CD4-positive, alpha-beta T cell treated with Interleukin-6 for 4 hours (primary cell): ENCODE measurements at places on chromosomes 2 and 18.

- DNase-seq = no peak
These were observed 31.9 kb downstream of the PTPN18 start for GRCh38 chr2:130387804-130388203.

DNA sequence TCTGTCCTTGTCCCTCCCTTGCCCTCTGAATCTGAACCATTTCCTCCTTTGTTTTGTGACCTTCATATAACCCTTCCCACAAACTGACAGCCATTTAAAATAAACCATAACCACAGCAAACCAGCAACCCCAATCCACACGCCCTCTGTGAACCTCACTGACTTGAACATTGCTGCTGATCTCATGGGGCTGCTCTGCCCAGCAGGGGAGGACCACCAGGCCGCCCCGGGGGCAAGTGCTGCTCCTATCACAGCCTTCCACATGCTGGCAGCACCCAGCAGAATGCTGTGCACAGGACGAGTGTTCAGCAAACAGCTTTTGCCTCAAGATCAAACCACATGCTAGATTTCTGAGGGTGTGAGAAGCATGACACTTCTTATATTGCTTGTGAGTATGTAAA is 73.9 kb upstream of the UXS1 start:
- DNase-seq = no peak

DNA sequence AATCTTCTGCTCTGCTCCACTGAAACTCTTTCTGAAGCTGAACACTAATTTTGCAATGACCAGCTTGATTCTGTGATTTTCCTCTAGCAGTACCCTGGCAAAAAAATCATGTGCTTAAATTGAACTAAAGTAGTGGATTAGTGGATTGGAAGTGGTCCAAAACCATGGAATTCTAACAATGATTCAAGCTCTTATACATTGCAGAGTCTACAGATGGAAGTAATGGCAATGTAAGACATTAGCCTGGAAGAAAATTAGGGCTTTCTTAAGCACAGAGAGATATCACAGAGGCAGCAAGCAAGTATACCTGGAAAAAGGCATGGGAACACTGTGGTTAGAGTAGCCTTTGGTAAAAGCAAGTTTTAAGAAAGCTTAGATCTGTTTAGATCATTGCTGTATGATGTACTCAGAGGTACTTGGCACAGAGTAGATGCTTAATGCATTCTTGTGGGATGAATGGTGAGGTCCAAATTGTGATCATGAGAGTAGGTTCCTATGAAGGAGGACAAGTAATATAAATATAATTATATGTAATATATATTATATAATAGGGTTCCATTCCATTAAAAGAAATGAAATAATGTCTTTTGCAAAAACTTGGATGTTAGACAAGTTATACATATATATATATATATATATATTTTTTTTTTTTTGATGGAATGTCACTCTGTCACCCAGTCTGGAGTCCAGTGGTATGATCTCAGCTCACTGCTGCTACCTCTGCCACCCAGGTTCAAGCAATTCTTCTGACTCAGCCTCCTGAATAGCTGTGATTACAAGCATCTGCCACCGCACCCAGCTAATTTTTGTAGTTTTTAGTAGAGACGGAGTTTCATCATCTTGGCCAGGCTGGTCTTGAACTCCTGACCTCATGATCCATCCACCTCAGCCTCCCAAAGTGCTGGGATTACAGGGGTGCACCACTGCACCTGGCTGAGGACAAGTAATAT is 172.2 kb upstream of the SCN7A start:
- no peak for DNase-seq

GRCh38 chr2:229083606-229084340 is 187.3 kb downstream of the PID1 start:
- DNase-seq = no peak

GRCh38 chr2:173019755-173020154 is 55.9 kb upstream of the MAP3K20 start:
- no peak for DNase-seq

DNA sequence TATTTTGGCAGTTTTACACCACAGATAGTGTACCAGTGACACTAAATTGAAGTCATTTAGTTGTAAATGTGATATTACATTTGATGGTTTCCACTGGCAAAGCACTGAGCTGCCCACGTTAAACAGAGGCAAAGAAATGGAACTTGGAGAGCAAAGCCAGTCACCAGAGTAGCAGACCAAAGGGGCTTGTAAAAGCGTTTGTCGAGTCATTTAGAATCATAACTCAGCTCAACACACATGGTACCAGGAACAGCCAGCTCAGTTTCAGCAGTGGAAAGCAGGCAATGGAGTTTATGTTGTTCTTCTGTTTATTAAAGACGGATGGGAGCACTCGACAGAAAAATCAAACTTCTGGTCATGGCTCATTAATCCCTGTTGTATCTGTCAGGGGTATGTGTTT is 91.2 kb downstream of the POU3F3 start:
- no peak for DNase-seq

DNA sequence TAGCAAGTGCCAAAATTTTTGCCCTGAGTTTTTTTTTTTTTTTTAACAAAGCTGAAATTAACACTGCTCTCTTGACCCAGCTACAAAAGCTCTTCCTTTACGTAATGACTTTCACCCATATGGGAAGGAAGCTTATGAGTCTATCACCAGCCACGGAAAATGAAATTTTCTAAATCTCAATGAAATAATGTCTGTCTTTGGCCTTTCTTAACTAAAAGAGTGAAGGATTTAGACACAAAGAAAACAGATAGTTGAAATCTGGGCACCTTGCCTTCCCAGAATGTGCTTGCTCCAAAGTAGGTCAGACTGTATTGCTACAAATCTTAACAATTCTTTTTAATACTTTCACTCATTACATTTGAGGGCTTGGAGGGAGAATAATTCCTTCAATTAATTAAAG is 180.8 kb upstream of the MGAT5 start:
- no peak for DNase-seq
